ENCODE measurements at places on chromosomes 13 and 19. TPM values are rescaled to one million over a fixed set of nuclear protein-coding genes. Genes with fewer than 3 reads are reported as not detected.

- no peak for DNase-seq
Observed at GRCh38 chr13:111584101-111584672, 263.7 kb downstream of the TEX29 start.

ZNF835 gene
- 2.2 TPM for total RNA-seq

GRCh38 chr13:30052120-30052519 lies 201.7 kb upstream of the UBL3 start:
- no peak for DNase-seq

TEX26 gene
- not detected for total RNA-seq

- peak; percentile 57 for DNase-seq
Observed at GRCh38 chr13:20136781-20137703, 23.8 kb downstream of the GJA3 start.

KLK14 gene
- 0.61 TPM for total RNA-seq

DNA sequence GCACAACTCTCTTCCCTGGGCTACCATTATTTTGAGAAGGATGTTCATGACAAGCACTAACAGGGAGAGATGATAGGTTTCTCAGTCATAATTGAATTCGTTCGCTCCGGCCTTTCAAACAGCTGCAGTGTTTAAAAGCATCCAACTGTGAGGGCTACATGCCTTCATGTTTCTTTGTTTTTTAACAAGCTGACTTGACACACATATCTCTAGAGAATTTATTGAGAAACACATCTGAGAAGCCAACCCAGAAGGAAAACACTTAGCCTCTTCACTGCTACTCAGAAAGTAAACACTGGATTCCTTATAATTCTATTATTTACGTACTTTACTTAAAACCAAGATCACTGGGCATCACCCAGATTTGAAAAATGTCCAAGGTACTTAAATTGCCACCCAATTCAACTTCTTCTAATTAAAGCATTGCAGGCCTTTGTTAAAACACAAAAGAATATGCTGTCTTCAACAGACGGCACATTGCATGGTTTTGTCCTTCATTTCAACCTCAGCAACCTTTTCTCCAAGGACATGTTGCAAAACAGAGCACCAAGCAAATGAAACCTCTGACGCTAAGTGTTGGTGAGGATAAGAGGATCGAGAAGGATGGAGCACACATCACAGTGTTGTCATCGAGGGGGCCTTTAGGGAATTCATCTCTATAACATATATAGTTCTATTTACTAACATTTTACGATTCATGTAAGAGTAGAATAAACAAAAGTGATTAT lies 75.8 kb downstream of the TBC1D4 start:
- no peak for DNase-seq

- no peak for DNase-seq
Observed at GRCh38 chr13:113548171-113548641, 36.3 kb upstream of the TFDP1 start.

DNA sequence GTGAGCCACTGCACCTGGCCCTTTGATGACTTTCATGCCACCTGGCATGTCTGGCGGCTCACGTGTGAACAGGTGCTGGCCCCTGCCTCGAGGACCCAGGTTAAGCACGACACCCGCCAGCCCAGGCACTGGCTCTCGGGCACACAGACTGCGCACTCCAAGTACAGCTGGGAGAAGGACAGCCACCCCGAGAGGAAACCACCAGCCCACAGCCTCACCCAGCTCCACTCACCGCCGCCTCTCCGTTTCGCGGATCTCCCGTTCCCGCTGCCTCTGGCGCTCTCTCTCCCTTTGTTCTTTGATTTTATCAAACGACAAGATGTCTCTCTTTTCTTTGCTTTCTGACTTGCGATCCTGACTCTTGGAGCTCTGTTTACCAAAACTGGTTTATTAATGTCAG lies 27.4 kb upstream of the TINCR start:
- DNase-seq = no peak

MAP3K10 gene
- 19.9 TPM for total RNA-seq

DNA sequence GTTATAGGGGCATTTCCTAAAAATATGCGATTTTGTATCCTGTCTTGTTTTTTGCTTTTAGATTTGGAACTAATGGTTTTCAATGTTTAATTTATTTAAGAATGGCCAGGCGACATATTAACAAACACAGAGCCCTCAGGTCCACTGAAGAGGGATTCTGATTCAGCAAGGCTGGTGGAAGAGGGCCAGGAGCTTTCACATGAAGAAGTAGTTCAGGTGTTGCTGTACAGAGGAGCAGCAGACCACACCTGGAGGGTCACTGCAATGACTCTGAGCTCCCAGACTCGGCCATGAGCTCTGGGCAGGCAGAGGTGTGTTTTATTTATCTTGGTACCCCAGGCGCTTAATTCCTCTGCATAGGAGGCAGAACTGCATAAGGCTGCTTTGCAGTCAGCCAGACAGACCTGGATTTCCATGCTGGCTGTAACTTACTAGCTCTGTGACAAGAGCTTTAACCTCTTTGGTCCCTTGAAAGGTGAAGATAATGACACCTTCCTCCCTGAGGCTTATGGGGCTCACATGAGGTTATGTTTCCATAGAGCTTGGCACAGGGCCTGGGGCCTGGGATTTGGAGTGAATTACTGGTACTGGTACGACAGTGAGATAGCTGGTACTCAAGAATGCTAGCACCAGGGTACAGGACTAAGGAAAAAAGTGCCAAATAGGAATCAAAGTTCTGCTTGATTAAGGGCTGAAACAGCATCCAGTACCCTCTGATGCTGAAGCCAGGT lies 184.7 kb downstream of the OXGR1 start:
- DNase-seq = no peak

GRCh38 chr13:93450191-93450621 lies 223.6 kb downstream of the GPC6 start:
- DNase-seq = no peak

PTH2 gene
- total RNA-seq = not detected

DNA sequence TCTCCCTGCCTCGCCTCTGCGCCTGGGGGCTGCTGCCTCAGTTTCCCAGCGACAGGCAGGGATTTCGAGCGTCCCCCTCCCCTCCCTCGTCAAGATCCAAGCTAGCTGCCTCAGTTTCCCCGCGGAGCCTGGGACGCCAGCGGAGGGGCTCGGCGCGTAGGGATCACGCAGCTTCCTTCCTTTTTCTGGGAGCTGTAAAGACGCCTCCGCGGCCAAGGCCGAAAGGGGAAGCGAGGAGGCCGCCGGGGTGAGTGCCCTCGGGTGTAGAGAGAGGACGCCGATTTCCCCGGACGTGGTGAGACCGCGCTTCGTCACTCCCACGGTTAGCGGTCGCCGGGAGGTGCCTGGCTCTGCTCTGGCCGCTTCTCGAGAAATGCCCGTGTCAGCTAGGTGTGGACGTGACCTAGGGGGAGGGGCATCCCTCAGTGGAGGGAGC lies 722 bp upstream of the ICAM1 start:
- peak; percentile 93 for DNase-seq

DNA sequence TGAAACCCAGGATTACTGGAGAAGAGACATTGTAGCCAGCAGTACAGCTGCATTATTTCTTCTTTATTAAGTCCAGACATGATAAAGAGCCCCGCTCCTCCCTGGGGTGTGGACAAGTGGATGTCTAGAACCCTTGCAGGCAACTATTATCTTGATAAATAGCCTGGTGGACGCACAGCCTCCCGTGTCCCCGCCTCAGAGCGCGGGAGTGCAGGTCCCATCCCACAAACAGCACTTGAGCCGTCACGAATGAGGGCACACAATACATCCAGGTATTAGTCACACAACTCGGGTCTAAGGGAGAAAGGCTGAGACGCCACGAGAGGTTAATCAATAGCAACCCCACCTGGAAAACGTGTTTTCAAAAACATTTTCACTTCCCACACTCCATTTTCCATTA lies 213.2 kb upstream of the SOX1 start:
- DNase-seq = no peak

ACER1 gene
- total RNA-seq = 0.26 TPM

GRCh38 chr19:35975608-35976214 lies 19.3 kb upstream of the SDHAF1 start:
- no peak for DNase-seq

URAD gene
- not detected for total RNA-seq

GRCh38 chr19:4064149-4064495 lies 2.6 kb downstream of the ZBTB7A start:
- DNase-seq = no peak

DNA sequence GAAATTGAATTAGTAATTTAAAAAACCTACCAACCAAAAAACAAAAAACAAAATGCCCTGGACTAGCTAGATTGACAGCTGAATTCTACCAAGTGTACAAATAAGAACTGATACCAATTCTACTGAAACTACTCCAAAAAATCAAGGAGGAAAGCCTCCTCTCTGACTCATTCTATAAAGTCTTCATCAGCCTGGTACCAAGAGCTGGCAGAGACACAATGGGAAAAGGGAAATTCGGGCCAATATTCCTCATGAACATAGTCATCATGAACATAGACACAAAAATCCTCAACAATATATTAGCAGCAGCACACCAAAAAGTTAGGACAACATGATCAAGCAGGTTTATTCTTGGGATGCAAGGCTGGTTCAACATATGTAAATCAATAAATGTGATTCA lies 2667.7 kb upstream of the PCDH20 start:
- no peak for DNase-seq

- no peak for DNase-seq
Observed at GRCh38 chr13:85019121-85019520, 780.1 kb downstream of the SLITRK6 start.

- DNase-seq = no peak
Observed at GRCh38 chr19:17324357-17325114, 10.1 kb downstream of the ANO8 start.

GRCh38 chr19:2544576-2545415 lies 68.9 kb downstream of the GADD45B start:
- no peak for DNase-seq

ACP7 gene
- not detected for total RNA-seq

DNA sequence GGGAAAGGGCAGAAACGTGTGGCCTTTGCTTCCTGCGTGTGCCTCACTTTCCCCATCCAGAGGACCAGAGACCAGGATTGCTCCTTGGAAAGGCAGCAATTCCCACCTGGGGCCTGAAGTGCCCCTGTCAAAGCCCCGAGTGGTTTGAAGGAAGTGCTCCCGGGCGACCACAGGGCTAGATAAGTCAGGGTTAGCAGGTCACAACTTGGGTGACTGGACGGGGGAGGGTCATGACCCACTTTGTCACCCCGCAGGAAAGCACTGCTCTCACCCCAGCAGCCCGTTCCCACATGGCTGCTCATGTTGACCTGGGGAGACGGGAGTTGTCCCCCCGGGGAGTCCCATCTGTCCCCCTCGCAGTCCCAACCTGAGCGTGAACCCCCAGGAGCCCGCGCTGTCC lies 459 bp downstream of the PRAM1 start:
- no peak for DNase-seq

DNA sequence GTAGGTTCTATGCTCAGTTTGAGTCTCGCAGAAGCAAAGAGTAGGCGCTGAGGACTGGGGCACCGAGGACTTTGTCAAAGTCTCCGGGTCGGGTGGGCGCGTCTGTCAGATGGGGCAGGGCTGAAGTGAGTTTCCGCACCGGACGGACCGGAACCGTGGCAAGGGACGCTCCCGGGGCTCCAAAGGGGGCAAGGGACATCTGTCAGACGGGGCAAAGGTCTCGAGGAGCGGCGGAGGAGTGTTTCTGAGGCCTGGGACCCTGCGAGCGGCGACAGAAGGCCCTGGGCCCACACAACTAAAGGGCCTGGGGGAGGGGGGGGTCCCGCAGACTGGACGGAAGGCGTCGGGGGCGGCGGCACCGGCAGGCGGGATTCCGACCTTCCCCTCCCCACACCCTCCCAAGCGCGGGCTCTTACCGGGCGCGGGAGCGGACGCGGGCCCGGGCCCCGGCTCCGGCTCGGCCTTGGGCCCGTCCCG lies 13.3 kb upstream of the AKAP8L start:
- peak; percentile 60 for DNase-seq

DNA sequence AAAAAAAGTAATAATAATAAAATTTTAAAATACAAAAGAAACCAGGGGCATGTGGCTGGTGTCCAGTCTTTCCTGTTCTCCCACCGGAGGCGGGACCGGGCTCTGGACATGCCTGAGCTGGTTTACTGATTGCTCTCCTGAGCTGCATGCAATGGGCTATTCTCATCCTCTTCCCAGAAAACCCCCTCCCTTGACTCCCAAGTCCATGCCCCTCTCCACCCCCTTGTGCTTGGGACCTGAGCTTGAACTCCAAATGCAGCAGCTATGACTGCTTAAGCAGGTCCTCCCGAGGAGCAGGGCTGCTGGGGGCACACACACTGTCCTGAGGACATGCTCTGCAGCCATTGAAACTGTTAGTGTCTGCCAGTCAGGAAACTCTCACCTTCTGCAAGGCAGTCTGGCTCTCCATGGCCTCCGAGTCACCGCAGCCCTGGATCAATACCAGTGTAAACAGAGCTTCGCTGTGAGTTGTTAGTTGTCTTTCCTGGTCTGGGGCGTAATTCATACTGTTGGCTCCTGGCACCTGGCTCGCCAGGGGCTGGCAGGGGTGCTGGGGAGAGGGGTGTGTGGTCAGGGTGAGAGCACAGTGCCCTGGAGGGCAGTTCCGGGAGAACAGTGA lies 41.6 kb upstream of the CHST8 start:
- DNase-seq = no peak

Measured in activated CD8-positive, alpha-beta memory T cell treated with anti-CD3 and anti-CD28 coated beads, Interleukin-2, amount 10 ng/mL, durations not matched to agents 7 days and 5 days (primary cell).